HFFc6 (cell line): ENCODE measurements at places on chromosomes 7 and 10. TPM values are rescaled to one million over a fixed set of nuclear protein-coding genes. Genes with fewer than 3 reads are reported as not detected.

GRCh38 chr10:80290474-80291220, 1.2 kb upstream of the MAT1A start:
- no peak for DNase-seq

GRCh38 chr7:95327356-95327755, 3.0 kb upstream of the PON1 start:
- no peak for DNase-seq

GRCh38 chr10:17066000-17066399, 63.6 kb downstream of the CUBN start:
- DNase-seq, result no peak

- DNase-seq, result no peak
These were observed 14.4 kb downstream of the SPOCK2 start for GRCh38 chr10:72073708-72074573.

DNA sequence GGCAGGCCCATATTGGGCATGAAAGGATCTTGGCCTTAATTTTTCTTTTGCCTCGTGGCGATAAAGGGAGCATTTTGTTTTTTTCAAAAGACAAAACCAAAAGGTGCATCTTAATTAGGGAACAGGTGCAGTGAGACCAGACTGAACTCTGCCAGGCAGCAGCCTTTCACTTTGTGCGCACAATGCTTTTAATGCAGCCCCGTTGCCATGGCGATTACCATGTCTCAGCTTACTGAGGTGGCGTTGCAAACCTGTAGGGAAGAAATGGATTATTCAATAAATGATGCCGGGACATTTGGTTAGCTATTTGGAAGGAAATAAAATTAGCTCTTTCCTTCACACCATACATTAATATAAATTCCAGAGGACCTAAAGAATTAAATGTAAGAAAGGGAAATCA, 61.9 kb downstream of the MYL10 start:
- no peak for DNase-seq

The IRF5 gene
- not detected in 3 replicates for total RNA-seq

The UPK3B gene
- 0.41 TPM in 1 of 3 replicates, not detected in the others for total RNA-seq
